ENCODE measurements at places on chromosomes 7 and 10. TPM values are rescaled to one million over a fixed set of nuclear protein-coding genes. Genes with fewer than 3 reads are reported as not detected.

The FKBP6 gene
- total RNA-seq, result not detected

The NKX1-2 gene
- not detected for total RNA-seq

The RPA3 gene
- total RNA-seq, result 149 TPM

The SEMA3E gene
- total RNA-seq, result not detected

DNA sequence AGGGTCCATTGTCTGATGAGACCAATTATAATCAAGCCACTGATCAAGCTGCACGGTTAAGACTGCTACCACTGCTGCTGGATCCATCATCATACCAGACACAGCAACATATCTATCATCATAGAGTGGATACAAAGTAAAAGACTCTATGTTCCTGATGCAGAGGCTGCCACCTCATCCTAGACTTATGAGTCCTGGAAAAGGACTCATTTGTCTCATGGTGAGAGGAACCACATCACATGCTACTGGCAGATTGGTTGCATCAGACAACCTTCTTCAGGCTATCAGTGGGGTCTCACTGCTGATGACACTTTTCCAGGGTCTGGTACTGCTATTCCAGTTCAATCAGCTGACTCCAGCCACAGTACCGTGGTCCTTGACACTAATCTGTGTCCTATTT, 79.0 kb downstream of the ABI1 start:
- no peak for DNase-seq
- H3K4me1 ChIP-seq, result peaks cover 40% of the 10 kb centered on the region
- H3K36me3 ChIP-seq, result no peaks in the 10 kb centered on the region
- H3K27ac ChIP-seq, result no peak overlapping the region

DNA sequence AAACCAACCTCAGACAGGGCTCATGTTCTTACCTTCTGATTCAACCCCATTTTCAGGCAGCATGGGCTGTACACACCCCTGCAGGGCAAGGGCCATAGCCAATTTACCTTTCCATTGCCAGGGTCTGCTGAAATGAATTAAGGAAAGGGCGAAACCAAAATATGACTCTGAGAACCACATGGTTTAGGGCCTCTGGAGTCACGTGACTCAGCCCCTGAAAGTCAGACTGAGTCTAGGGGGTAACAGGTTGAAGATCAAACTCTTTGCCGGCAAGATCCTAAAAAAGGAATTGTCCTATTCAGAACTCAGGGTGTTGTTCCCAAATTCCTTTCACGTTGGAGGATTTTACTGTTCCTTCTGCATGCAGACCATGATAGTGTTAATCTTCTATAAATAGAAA, 118.9 kb downstream of the RAB11FIP2 start:
- no peaks in the 10 kb centered on the region for H3K27me3 ChIP-seq
- H3K36me3 ChIP-seq, result no peaks in the 10 kb centered on the region
- no peak overlapping the region for H3K27ac ChIP-seq
- DNase-seq, result no peak

- H3K36me3 ChIP-seq, result no peaks in the 10 kb centered on the region
- H3K27ac ChIP-seq, result no peak overlapping the region
- DNase-seq, result no peak
- no peaks in the 10 kb centered on the region for H3K4me1 ChIP-seq
- peaks cover 23% of the 10 kb centered on the region for H3K27me3 ChIP-seq
Measured at GRCh38 chr7:27139334-27140125, 4.0 kb downstream of the HOXA5 start.

- H3K27me3 ChIP-seq, result no peaks in the 10 kb centered on the region
- no peak overlapping the region for H3K4me3 ChIP-seq
Measured at GRCh38 chr7:46490406-46490805, 569.3 kb upstream of the IGFBP3 start.

GRCh38 chr10:23676296-23676695, 237.4 kb downstream of the OTUD1 start:
- no peak overlapping the region for H3K4me3 ChIP-seq
- no peaks in the 10 kb centered on the region for H3K36me3 ChIP-seq
- H3K27ac ChIP-seq, result no peak overlapping the region
- H3K4me1 ChIP-seq, result no peaks in the 10 kb centered on the region
- no peaks in the 10 kb centered on the region for H3K27me3 ChIP-seq
- DNase-seq, result no peak

- H3K27me3 ChIP-seq, result no peaks in the 10 kb centered on the region
- H3K27ac ChIP-seq, result no peak overlapping the region
- H3K4me3 ChIP-seq, result peak overlapping the region; percentile 44
- H3K36me3 ChIP-seq, result no peaks in the 10 kb centered on the region
- H3K4me1 ChIP-seq, result no peaks in the 10 kb centered on the region
Measured at GRCh38 chr7:37833107-37833817, 15.1 kb upstream of the NME8 start.

DNA sequence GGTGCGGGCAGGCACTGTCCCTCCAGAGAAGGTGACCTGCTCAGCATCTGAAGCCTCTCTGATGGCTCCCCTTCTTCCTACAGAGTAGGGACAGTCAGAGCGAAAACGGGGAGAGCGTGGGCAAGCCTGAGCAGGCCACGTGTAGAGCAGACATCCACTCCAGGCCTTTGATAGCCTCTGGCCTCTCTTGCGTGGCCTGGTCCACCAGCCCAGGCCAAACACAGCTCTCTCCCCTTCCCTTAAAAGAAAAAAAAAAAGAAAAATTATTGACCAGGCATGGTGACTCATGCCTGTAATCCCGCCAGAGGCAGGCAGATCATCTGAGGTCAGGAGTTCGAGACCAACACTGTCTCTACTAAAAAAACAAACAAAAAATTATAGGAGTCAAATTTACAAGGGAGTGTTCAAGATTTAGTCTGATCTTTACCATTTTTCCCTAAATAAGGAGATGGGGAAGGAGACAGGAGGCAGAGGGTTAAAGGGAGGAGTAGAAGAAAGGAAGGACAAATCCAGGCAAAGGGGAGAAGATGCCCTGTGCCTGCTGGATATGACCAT, 84.8 kb downstream of the PLXNA4 start:
- H3K4me3 ChIP-seq, result no peak overlapping the region
- peaks cover 5% of the 10 kb centered on the region for H3K27me3 ChIP-seq
- no peak overlapping the region for H3K27ac ChIP-seq
- H3K36me3 ChIP-seq, result no peaks in the 10 kb centered on the region

DNA sequence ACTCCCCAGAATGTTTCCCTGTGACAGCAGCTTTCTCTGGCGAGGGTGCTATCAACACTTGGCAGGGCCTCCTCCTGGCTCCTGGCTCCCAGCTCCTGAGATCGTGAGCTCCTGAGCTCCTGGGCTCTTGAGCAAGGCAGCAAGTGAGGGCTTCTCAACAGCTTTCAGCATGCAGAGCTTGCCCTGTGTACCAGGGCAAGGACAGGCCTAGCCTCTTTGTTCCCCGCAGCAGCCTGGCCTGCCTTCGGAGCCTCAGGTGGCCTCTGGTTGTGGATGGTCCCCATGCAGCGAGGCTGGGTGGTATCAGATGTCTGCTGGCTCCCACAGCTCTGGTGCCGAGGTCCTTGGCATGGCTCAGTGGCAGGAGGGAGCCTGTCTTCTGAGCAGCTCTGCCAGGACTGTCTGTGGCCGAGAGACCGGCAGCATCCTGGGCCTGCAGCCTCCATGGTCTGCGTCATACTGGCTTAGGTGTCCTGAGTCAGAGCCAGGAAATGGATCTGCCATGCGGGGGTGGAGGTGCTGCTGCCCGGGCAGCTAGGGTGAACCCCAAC, 44.2 kb downstream of the ZMIZ1 start:
- DNase-seq, result no peak
- H3K4me1 ChIP-seq, result peaks cover 14% of the 10 kb centered on the region
- H3K27me3 ChIP-seq, result no peaks in the 10 kb centered on the region
- H3K4me3 ChIP-seq, result no peak overlapping the region

GRCh38 chr10:12579954-12580858, 230.9 kb downstream of the CAMK1D start:
- no peak overlapping the region for H3K4me3 ChIP-seq
- no peak for DNase-seq
- H3K36me3 ChIP-seq, result no peaks in the 10 kb centered on the region
- no peak overlapping the region for H3K27ac ChIP-seq

DNA sequence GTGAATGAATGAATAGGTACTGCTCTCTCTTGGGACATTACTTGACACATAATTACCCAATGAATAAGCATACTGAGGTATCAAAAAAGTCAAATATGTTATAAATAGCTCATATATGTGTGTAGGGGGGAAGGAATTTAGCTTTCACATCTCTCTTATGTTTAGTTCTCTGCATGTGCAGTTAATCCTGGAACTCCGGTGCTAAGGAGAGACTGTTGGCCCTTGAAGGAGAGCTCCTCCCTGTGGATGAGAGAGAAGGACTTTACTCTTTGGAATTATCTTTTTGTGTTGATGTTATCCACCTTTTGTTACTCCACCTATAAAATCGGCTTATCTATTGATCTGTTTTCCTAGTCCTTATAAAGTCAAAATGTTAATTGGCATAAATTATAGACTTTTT, 1.2 kb downstream of the CFTR start:
- no peaks in the 10 kb centered on the region for H3K4me1 ChIP-seq
- no peak overlapping the region for H3K27ac ChIP-seq
- no peaks in the 10 kb centered on the region for H3K27me3 ChIP-seq
- no peaks in the 10 kb centered on the region for H3K36me3 ChIP-seq
- no peak for DNase-seq
- no peak overlapping the region for H3K4me3 ChIP-seq

Data from CD8-positive, alpha-beta memory T cell (primary cell).